ENCODE measurements at places on chromosomes 16 and 17.
A peak's percentile ranks its signal among the peaks of the same experiment; 100 is the strongest.

DNA sequence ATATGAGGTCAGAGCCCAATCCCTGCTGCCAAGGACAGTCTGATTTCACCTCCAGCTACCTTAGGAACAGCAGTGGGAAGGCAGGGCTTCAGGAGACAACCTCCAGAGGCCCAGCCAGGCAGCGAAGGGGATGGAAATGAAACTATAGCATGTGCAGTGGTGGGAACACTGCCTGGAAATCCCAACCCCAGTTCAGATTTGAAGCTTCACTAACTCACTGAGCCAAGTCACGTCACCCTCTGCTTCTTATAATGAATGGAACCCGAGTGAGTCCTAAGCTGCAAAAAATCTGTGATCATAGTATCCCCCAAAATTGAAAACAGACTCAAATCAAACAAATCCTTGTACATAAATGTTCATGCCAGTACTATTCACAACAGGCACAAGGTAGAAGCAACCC, 36.0 kb upstream of the SLC39A11 start:
- no peak for DNase-seq

GRCh38 chr16:5633845-5634440, 536.3 kb upstream of the EEF2KMT start:
- DNase-seq = no peak

DNA sequence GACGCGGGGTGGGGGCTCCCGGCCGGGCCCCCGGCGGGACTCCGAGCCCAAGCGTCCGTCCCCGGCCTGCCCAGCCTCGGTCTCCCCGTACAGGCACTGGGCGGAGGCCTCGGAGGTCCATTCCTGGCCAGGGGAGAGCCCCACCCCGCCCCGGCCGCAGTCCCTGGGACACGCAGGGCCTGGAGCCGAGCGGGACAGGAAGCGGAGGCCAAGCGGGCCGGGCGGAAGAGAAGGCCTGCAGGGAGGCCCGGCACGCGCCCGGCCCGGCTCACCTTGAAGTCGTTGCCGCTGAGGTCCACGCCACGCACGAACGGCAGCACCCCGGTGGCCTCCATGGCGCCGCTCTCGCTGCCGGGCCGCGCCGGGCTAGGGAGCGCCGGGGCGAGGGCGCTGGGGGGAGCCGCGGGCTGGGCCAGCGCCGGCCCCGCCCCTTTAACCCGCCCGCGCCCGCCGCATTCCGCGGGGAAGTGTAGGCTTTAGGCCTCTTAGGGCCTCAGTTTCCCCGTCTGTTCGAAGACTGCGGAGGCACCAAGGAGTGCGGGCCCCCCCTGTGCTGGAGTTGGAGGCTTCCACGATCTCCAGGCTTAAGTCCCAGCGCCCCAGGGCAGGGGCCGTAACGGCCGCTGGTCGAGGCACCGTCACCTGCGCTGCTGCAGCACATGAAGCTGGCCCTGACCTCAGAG, at the start of gene FLII:
TSS of gene FLII (minus strand) at position 383 of the 683 bp plus-strand sequence. CDS start at position 335, 48 bp downstream.
- DNase-seq = peak; percentile 58

DNA sequence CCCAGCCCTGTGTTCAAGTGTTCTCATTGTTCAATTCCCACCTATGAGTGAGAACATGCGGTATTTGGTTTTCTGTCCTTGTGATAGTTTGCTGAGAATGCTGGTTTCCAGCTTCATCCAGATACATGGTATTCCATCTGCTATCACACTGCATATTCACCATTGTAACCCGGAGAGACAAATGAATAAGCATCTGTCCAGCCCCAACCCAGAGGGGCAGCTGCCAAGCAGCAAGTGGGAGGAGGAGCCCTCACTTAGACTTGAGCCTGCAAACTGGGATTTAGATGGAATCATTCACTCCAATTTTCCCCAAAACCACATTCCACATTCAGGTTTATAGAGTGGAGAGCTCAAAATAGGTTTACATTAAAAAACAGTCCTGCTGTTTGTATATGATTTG, 41.6 kb downstream of the SHISA6 start:
- DNase-seq = no peak

DNA sequence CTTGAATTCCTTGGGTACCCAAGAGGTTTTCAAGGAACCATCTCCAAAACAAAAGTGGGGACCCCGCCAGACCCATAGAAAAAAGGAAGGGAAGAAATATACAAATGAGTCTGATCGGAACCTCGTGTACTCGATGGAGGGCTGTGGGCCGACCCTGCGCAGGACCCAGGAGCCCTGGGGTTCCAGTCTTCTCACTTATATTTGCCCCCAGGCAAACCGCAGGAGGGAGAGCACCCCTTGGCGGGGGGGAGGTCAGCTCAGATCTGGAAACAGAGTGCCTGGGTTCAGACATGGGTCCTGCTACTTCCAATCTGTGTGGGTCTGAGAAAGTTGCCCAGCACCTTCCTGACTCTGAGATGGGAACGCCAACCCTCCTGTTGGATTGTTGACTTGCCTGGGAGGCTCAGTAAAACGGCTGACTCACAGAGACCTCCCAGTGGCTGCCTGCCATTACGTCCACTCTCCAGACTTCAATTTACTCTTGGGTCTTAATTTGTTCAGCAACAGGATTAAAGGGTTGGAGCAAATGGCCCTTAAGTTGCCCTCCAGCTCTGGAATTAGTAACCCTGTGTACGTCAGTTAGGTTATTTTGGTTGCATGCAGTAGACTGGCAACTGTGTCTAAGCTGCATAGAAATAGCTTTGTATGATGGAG, 24.9 kb upstream of the CACNG4 start:
- DNase-seq = no peak

DNA sequence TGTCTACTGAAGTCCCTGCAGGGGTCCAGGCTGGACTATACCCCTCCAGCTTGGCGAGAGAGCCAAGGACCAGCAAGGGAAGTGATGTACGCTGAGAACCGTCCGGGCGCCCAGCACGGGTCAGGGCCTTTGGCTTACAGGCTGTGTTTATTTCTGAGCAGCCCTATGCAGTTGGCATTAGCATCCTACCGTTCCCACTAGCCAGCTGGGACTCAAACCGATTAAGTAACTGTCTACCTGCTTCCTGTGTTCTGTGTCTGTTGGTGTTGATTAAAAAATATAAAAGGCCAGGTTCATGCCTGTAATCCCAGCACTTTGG, 73.8 kb downstream of the CMIP start:
- no peak for DNase-seq

GRCh38 chr16:75497558-75497957, 2.3 kb upstream of the CHST6 start:
- no peak for DNase-seq

DNA sequence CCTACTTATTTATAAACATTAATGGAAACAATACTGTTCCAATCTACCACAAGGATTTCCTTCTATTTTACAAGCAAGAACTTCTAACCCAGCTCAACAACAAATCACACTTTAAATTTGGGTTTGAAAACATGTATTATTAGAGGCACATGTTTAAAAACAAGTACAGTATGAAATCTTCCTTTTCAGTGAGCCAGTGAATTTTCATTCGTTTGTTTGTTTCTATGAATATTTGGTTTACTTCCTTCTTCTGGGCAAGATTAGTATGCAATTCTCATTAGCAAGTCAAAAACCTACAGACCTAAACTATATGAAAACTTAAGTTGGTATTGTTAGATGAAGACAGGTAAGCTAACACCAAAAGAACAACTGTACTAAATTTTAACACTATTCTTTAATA, 25.7 kb downstream of the SLFN12 start:
- DNase-seq = no peak

DNA sequence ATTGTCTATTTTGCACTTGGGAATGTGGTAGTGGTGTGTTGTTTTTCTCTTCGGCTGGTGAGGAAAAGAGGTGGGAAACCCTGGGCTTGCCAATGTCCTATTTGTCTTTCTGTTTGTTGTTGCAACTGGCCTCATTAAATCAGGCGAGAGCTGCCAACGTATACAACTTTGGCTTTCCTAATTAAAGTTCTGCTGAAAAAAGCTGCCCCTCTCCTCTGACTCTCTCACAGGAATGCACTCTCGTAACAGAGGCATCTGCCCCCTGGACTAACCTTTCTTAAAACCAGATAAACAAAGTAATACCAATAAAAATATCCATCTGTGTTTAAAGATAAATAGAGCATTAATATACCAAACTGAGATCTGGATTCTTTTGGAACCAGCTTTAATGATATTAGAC, 7.8 kb downstream of the CDRT15 start:
- no peak for DNase-seq

GRCh38 chr16:73549984-73550631, 502.2 kb upstream of the ZFHX3 start:
- DNase-seq = no peak

DNA sequence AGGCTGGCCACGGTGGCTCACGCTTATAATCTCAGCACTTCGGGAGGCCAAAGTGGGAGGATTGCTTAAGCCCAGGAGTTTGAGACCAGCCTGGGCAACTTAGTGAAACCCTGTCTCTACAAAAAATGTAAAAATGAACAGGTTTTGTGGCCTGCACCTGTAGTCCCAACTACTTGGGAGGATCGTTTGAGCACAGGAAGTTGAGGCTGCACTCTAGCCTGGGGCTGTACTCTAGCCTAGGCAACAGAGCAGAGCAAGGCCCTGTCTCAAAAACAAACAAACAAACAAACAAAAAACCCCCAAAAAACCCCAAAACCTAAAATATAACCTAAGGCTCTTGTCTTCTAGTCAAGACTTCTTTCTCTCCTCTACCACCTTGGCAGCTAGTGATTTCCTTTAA, 7.4 kb upstream of the HIGD1B start:
- no peak for DNase-seq

DNA sequence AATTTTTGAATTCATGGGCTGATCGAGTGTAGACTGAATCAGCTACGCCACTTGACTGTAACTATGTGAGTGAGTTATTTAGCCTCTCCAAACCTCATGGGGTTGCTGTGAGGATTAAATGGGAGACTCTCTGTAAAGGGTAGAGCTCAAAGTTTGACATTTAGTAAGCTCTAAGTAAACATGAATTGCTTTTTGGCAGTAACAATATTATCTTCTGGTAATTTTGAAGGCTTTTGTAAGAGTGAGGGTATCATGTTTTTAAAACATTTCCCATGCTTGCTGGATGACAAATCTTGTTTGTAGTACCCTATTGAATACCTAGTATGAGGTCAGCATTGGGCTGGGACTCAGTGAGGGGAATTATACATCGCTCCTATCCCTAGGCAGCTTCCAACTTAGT, 35.3 kb downstream of the MRTFB start:
- DNase-seq = no peak

DNA sequence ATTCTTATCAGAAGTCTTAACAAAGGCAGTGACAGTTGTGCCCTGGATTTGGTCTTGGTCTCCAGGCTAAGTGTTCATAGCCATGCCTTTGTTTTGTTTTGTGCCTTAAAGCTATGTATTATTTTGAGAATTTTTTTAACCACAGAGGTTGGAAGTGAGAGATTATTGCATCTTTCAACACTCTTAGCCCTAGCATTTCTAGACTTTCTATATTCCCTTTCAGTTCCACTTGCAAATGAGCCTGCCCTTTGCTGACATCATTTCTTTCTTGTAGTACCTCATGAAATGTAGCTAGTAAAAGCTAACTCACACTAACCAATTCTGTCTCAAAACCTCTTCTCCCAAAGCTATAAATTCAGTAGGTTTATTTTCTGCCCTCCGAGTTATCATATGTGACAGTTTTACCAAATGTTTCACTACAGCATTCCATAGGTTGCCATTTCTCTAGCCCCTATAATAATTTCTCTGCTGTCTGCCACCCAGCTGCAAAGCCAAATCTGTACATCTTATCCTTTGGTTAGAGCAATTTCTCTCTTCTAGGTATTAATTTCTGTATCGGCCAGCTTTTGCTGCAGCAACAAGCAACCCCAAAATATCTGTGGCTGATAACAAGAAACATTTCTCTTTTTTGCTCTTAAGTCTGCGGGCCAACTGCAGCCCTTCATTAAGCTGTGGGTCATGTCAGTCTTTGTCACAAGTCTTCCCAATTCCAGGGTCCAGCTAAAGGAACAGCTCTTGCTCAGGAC, 14.2 kb upstream of the CCL1 start:
- no peak for DNase-seq

DNA sequence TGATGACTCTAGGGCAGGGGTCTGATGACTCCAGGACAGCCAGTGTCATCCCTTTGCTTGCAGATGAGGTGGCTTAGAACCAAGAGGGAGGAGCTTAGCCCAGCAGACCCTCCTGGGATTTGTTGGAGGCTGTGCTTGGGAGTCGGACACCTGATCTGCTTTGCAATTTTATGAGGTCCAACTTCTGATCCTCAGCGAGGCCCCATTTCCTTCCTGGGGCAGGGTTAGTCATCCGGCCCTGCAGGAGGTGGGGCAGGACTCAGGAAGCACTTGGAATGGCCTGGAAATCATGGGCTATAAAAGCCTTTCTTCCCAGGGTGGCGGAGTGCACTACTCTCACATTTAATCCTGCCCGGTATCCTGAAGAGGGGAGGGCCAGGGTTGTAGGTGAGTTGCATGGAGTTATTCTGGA, 168.5 kb downstream of the MSI2 start:
- no peak for DNase-seq

DNA sequence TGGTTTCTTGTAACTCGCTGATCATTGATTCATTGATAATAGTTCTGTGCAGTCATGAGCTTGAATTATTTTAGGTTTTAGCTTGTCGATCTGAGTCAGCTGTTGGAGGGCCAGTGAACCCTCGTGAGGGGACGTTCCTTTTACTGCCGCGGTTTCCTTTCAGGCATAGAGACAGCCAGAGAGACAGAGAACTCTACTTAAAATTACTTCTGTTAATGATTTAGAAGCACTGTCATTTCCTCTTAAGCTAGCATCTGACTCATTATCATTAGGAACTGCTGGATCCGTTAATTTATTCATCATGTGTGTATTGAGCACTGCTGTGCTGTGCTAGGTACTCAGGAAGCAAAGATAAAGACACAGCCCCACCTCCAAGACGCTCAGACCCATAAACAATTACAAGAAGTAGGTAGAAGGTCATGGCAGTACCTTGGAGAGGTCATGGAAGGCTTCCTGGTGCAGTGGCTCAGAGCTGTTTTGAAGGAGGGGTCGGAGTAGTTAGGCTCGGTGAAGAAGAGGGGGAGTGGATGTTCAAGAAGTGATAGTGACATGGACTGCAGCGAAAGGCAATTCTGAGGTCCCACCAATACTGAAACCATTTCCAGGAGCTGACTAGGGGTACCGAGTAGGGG, 3.3 kb downstream of the PGS1 start:
- no peak for DNase-seq

- DNase-seq = no peak
Measured at GRCh38 chr16:55349867-55350266, 25.9 kb downstream of the IRX6 start.

All from mammary epithelial cell (primary cell).